ENCODE measurements at places on chromosomes 12 and 14.

DNA sequence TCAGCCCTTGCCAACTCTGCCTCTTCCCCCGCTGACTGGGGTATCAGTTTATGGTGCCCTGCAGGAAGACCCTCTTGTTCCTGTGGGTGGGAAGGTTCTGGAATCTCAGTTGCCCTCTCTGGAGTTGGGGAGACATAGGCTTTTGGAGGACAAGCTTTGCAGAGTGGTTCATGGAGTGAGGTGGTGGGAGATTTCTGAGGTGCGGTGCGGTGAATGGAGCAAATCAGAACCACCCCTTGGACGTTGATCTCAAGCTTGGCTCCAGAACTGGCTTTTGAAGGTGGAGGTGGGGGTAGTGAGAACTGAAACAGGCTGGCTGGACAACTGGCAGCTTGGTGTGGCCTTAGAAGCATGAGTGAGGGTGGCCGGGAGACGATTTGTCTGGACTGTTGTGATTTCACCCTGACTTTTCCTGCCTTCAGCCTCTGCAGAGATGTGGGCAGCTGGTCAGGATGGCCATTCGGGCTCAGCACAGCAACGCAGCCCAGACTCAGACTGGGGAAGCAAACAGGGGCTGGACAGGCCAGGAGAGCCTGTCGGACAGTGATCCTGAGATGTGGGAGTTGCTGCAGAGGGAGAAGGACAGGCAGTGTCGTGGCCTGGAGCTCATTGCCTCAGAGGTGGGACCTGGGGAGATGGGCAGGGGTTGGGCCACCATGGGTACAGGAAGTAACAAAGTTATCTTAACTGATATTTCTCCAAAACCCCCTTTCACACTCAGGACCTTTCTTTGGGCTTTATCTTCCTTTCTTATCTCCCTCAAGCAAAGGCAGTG, 1.1 kb downstream of the SHMT2 start:
- no peak for DNase-seq

DNA sequence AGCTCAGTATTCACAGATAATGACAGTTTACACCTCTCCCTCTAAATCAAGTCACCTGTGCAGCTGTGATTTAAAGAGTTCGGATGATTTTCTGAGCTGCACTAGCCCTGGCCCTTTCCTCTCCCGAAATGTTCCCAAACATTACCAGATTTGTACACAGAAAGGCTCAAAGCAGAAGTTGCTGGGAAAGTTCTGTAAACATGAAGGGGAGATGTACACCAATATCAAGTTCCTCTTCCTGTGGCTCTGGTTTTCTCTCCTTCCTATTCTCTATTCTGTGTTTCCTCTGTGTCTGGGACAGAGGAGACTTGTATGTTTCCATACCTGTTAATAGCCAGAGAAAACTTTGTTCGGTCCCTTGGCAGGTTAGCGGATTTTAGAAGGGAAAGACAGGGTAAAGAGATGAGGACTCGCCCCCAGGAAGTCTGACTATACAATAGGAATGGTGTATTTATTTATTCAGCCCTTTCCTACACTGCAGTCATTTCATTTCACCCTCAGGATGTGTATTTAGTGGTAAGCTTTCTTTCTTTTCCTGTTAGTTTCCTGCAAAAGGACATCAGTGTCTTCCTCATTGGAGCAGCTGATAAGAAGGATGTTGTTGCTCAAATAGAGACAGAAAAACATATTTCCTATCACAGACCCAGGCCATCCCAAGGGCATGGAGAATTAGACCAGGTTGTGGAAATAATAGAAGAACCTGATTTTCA, 7.6 kb upstream of the NUMB start:
- no peak for DNase-seq

- DNase-seq, result no peak
Measured at GRCh38 chr12:129269756-129270495, 416.6 kb downstream of the GLT1D1 start.

GRCh38 chr12:123242116-123242904, 9.1 kb downstream of the MTRFR start:
- DNase-seq, result no peak

GRCh38 chr12:111444925-111445725, 39.4 kb downstream of the SH2B3 start:
- DNase-seq, result peak; percentile 60

- no peak for DNase-seq
Measured at GRCh38 chr12:109277899-109278762, 31.0 kb downstream of the FOXN4 start.

DNA sequence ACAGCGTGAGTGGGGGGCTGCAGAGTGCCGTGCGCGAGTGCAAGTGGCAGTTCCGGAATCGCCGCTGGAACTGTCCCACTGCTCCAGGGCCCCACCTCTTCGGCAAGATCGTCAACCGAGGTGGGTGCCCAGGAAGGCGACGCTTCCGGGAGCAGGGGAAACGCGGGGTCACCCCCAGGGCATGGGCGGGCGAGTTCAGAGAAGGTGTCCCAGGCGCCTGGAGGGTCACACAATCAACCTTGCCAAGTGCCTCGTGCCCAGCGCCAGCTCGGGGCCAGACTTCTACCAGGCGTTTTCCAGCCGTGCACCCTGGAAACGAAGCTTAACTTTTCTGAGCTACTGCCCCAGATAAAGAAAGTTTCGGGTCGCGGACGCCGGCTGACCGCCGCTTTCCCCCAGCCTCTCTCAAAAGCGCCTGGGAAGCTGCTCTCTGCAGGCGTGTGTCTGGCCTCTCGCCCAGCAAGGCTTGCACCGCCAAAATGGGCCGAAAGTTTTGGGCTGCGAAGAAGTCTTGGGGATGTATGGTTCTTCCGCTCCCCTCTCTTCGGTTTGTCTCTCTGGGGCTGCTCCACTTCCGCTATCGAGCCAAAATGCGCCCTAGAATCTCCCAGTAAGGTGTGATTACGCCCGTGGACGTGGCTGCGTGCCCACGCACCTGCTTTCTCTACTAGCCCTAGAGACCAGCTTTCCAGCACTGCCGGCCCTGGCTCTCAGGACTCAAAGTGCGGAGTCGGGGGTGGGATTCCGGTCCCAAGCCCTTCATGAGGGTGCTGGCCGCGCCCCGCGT, 1.7 kb downstream of the WNT1 start:
- no peak for DNase-seq

DNA sequence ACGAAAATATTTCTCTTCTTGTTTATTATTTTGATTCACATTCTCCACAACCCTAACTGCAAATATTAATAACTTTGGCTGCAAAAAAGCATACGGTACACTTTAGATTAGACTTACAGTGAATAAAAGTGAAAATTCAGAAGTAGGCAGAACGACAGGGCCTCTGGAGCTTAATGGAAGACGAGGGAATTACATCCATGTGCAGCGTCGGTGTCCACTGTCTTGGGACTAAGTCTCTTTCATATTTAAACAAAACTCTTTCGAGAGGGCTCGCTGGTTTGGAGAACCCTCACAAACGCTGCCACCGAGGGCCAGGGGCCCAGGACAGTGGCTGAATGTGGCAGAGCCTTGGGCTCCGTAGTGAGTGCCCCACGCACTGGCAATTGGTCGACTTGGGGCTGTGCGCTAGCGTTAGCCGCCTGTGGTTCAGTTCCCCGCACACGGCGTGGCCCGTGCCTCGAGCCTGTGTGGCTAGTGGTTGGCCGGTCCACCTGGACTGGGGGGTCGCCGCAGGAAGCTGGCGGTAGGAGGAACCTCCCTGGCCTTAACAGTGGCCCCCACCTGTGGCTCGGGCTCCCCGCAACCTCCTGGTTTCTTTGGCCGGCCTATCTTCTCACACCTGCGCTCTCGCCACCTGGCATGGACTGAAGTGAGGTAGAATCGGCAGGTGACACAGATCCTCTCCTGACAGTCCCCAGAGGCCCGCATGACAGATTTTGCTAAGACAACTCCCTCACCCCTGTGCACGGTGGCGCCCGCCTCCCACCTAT, 739 bp upstream of the PAX9 start:
- no peak for DNase-seq

- DNase-seq, result no peak
Measured at GRCh38 chr12:108665608-108666202, 32.0 kb upstream of the SELPLG start.
